ENCODE measurements at places on chromosomes 2 and 18.

DNA sequence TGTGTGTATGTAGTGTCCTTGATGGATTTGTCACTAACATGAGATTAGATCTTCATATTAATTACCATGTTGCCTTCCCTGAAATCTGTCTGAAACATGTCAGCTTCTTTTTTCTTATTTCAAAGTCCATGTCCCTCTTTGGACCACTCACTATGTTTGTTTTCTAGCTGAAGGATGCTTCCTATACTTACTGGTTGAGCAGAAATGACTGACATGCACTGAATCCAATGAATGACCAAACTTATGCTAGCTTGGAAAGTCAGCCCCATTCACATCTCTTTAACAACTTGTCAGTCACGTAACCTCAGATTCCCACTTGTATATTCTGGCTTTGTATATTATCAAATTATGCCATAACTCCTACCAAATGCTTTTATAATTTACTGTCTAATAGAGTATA is 69.9 kb upstream of the STK39 start:
- DNase-seq, result no peak

- DNase-seq, result no peak
These were observed 54.5 kb downstream of the BCL11A start for GRCh38 chr2:60498816-60499429.

DNA sequence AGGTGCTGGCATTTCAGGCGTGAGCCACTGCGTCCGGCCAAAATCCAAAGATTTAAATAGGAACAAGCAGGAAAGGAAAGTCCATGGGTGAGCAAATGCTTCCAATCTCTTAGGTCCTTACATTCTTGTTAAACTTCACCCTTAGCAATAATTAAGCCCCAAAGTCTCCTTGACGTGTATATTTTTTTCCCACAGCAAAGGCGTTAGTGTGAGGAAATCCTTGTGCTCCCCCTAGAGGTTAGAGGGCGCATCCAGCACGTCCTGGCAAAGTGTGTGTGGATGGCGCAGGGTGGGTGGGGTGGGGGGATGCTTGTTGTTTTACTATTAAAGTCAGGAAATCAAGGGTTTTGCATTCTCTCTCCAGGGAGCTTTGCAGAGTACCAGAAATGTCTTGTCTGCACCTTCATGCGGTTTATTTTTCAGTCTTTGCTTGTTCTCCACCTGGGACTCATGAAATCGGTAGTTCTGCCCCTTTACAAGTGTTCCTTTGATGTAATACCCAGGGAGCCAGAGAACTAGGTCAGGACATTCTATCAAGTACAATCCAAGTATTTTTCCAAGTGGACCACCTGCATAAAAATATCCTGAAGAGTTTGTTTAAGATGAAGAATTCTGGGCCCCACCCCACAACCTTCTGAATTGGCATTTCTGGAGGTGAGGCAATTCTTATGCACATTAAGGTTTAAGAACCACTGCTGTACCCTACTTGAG is 22.2 kb upstream of the ITSN2 start:
- DNase-seq, result no peak

DNA sequence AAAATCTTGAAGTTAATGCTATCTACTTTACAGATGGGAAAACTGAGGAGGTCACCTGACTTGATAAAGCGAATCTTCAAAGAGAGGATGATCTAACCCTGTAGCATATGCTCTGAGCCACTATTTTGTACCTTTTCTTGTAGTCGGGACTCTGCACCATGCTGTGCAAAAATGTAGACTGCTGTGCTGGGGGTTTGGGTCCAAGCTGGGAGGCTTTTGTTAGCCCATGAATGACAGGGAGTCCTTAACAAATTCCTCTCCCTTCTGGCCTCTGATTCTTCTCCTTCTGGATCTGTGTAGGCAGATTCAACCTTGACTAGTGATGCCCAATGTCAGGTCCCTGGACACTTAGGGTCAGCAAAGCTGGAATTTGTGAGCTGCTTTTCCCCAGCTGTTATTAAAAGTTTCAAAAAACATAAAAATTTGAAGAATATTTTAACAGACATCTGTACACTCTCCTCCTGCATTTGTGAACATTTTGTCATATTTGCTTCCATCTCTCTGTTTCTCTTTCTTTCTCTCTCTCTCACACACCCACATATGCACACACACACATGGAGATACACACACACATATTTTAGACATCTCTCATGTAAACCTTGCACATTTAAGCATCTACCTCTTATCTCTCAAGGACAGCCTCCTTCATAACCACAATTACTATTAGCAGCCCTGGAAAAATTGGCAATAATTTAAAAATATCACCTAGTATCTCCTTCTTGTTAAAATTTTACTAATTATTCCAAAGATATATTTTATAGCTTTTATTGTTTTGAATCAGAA is 335.0 kb upstream of the TRIB2 start:
- DNase-seq, result no peak

- DNase-seq, result no peak
These were observed 269.4 kb upstream of the THUMPD2 start for GRCh38 chr2:40048506-40048905.

DNA sequence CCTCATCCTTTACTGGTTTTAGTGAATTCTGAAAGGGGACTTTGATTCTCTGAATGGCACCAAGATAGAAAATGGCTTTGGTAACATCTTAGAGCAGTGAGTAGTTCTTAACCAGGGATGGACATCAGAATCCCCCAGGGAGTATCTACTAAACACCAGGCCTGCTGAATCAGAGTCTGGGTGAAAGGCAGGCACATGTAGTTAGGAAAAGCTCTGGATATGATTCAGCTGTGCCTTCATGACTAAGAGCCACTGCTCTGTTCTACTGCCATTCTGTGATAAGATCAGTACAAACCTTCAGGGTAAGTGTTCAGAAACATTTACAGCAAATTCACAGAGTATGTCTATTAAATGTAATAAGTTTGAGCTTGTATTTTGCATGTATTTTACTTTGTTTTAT is 46.2 kb upstream of the B3GNT2 start:
- DNase-seq, result no peak

DNA sequence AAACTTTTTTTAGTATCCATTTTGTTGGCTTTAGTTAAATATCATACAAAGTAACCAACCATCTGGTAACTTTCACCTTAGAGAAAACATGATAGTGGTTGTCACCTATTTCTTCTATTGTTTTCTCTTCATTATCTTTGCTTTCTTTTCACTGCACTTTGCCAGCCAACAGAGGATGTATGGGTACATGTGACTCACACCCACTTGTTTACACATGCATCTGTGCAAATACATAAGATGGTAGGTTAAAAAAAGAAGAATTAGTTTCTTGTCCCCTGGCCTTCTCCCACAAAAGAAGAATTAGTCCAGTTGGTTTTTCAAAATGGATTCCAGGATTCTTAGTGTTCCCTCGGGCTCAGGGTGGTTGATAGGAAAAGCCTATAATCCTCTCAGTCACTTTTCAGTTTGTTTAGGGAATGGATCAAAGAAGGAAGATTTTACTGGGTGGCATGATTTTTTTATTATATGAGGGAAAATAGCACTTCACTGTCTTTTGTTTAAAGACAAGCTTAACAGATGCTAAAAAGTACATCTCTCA is 46.6 kb downstream of the CDK15 start:
- no peak for DNase-seq

DNA sequence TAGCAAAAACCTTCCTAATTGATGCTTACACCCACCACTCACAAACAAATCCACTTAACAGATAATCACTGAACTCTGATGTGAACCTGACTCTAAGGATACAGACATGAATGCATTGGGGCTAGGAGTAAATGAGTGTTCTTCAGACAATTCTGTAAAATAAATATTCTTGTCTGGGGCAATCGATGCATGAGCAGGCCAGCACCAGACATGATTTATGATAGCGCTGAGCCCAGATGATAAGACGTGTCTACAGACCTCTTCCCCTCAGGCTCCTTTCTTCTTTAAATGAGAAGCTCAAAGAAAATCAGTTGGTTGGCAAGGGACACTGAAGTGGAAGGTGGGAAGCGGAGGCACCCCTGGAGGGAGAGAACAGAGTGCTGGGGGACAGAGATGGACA is 27.3 kb upstream of the BIN1 start:
- no peak for DNase-seq

- DNase-seq, result no peak
These were observed 458.8 kb downstream of the METTL4 start for GRCh38 chr18:2112435-2113045.

- no peak for DNase-seq
These were observed 69.5 kb downstream of the KIF5C start for GRCh38 chr2:148944536-148944935.

DNA sequence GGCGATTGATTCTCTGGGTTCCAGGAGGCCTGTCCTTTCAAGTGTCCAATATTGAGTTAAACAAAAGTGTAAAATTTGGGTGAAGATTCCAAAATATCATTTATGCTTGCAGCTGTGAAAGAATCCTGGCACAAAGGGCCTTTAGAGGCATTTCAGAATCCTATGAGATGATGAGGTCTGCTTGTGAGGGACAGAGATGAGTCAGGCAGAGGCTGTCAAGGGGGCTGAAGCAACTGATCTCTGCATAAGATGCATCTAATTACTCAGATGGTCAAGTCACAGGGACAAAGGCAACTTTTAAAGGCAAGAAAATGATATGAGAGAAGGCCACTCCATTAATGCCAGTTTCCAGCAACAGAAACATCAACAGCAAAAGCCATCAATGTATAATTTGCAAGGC is 78.8 kb downstream of the FHOD3 start:
- no peak for DNase-seq

- no peak for DNase-seq
These were observed 201.1 kb upstream of the FBXO11 start for GRCh38 chr2:48107326-48107925.

GRCh38 chr2:240469239-240469636 is 33.8 kb downstream of the GPC1 start:
- DNase-seq, result no peak

GRCh38 chr2:240997856-240998705 is at the start of gene SNED1:
TSS of gene SNED1 (plus strand) at chr2:240998618. CDS start at chr2:240998838, 220 bp downstream.
- DNase-seq, result peak; percentile 23

- no peak for DNase-seq
These were observed 15.2 kb downstream of the PAX8 start for GRCh38 chr2:113263546-113263945.

- no peak for DNase-seq
These were observed 1526.0 kb downstream of the LRP1B start for GRCh38 chr2:140604788-140605187.

DNA sequence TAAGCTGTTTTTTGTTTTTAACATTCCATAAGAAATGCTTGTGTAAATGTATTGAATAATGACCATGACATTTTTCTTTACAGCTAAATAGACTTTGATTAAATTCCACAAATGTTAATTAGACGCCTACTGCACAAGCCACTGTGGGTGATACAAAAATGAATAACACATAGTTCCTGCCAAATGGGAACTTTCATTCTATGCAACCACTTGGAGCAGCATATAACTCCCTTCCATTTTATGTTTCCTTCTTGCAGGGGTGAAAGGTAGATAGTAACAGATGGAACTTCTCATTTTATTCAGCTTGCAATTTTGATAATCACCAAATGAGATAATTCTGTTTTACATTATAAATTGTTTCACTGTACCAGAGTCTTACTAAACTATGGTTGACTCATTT is 70.0 kb upstream of the THUMPD2 start:
- DNase-seq, result no peak

DNA sequence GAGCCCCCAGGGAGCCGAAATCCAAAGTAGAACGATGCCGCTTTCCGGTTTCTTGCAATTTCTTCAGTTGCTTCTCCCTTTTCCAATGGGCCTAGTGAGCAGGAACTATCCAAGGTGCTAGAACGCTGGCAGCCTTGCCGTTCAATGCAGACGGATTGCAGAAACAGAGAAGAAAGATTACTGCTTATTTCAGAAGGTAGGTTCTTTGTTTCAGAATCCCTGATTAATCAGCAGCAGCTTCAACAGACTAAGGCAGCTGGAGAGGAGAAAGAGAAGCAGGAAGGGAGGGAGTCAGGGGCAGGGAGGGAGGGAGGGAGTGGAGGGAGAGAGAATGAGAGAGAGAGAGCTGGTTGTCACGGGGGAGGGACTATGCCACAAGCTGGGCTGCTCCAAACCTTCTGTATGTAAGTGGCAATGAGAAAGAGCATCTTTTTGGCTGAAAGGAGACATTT is 576 bp downstream of the NYAP2 start:
- no peak for DNase-seq

GRCh38 chr18:39318462-39318861 is 1752.9 kb upstream of the CELF4 start:
- DNase-seq, result no peak

GRCh38 chr2:48733067-48733503 is 22.4 kb downstream of the LHCGR start:
- no peak for DNase-seq

DNA sequence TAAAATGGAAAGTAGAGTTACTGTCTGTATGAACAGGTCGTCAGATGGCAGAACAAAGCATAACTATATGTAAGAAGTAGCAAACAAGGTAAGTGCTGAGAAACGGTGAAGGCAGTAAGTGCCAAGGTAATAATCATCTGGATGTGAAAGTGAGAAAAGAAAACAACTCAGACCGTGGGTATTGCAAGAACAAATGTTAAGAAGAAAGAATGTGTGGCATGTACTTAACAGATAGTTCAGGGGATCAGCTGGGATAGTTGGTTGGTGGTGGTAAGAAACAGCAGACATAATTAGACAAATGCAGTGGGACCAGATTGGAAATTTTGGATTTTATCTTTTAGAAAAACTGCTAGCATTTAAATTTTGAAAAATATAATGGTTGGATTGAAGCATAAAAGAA is 375.8 kb upstream of the NXPH2 start:
- no peak for DNase-seq

GRCh38 chr2:54559593-54560145 is 103.5 kb downstream of the SPTBN1 start:
- DNase-seq, result no peak

DNA sequence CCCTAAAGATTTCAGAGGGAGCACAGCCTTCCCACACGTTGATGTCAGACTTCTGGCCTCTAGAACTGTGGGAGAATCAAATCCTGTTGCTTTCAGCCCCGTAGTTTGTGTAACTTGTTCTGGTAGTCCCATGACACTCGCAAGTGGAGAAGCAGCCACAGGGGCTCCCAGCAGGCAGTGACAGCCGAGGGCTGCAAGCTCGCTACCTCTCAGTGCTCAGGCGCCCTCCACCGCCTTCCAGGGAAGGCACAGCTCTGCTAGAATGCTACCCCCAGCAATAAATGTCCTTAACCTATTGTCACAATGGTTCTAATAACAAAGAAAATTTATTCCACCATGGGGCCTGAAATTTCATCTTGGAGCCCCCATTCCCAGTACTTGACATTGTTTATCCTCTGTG is 143.1 kb upstream of the ZNF236 start:
- no peak for DNase-seq

DNA sequence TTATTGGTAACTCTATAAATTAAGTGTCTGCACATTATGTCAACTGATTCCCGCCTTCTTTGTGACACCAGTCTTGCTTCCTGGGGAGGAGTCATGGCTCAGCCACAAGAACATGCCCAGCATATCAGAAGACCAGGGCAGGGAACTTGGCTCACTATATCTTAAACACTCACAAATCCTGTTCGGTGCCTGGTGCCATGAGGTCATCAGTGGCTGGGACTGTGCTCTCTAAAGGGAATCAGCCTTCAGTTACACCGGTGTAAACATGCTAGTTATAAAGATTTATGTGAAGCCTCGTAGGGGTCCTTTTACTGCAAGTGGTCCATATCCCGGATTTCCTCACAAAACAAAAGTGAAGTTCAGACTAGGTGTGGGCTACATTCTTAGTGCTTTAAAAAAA is 73.1 kb upstream of the ZNF521 start:
- DNase-seq, result no peak
